CD4-positive, alpha-beta memory T cell (primary cell): ENCODE measurements at places on chromosomes 3 and 15. TPM values are rescaled to one million over a fixed set of nuclear protein-coding genes. Genes with fewer than 3 reads are reported as not detected.

CCR8 gene
- polyA plus RNA-seq, result 12.3 TPM

RSRC1 gene
- 23.4 TPM for polyA plus RNA-seq

SENP2 gene
- polyA plus RNA-seq, result 11.5 TPM

CRYGS gene
- polyA plus RNA-seq, result not detected

EPB42 gene
- not detected for polyA plus RNA-seq

P2RY14 gene
- polyA plus RNA-seq, result 0.36 TPM

TICRR gene
- 0.07 TPM for polyA plus RNA-seq

SNURF gene
- polyA plus RNA-seq, result 31.4 TPM
